Activated CD4-positive, alpha-beta memory T cell treated with anti-CD3 and anti-CD28 coated beads, Interleukin-2, amount 10 ng/mL, durations not matched to agents 7 days and 5 days (primary cell): ENCODE measurements at places on chromosomes 6 and 20.

GRCh38 chr6:97059473-97059872 lies 134.9 kb downstream of the KLHL32 start:
- no peaks in the 10 kb centered on the region for H3K27me3 ChIP-seq
- no peak for DNase-seq
- H3K4me3 ChIP-seq: no peak overlapping the region
- peaks cover 2% of the 10 kb centered on the region for H3K4me1 ChIP-seq
- H3K36me3 ChIP-seq: no peaks in the 10 kb centered on the region
- no peak overlapping the region for H3K27ac ChIP-seq

- H3K4me1 ChIP-seq: peaks cover 15% of the 10 kb centered on the region
- no peak overlapping the region for H3K4me3 ChIP-seq
- no peaks in the 10 kb centered on the region for H3K27me3 ChIP-seq
- H3K36me3 ChIP-seq: peaks cover 86% of the 10 kb centered on the region
Measured at GRCh38 chr6:52271852-52272460, 12.6 kb downstream of the MCM3 start.

GRCh38 chr6:166648846-166649245 lies 21.8 kb upstream of the RPS6KA2 start:
- no peak for DNase-seq
- no peak overlapping the region for H3K4me3 ChIP-seq
- H3K27me3 ChIP-seq: peaks cover 2% of the 10 kb centered on the region
- no peaks in the 10 kb centered on the region for H3K4me1 ChIP-seq

- no peak overlapping the region for H3K27ac ChIP-seq
- no peak overlapping the region for H3K4me3 ChIP-seq
- H3K27me3 ChIP-seq: peaks cover 6% of the 10 kb centered on the region
- H3K36me3 ChIP-seq: no peaks in the 10 kb centered on the region
- H3K4me1 ChIP-seq: no peaks in the 10 kb centered on the region
Measured at GRCh38 chr6:43901733-43902230, 131.8 kb downstream of the VEGFA start.

- no peak for DNase-seq
- H3K4me3 ChIP-seq: no peak overlapping the region
- H3K27ac ChIP-seq: no peak overlapping the region
- H3K36me3 ChIP-seq: no peaks in the 10 kb centered on the region
Measured at GRCh38 chr6:132952986-132953385, 138.6 kb downstream of the RPS12 start.

- H3K4me1 ChIP-seq: no peaks in the 10 kb centered on the region
- H3K27me3 ChIP-seq: peaks cover 3% of the 10 kb centered on the region
- DNase-seq: no peak
- H3K4me3 ChIP-seq: no peak overlapping the region
- no peaks in the 10 kb centered on the region for H3K36me3 ChIP-seq
- H3K27ac ChIP-seq: no peak overlapping the region
Measured at GRCh38 chr6:167560673-167561569, 236.0 kb downstream of the TTLL2 start.

GRCh38 chr20:42749556-42749955 lies 440.1 kb downstream of the PTPRT start:
- H3K36me3 ChIP-seq: no peaks in the 10 kb centered on the region
- H3K27ac ChIP-seq: no peak overlapping the region
- H3K4me3 ChIP-seq: no peak overlapping the region
- no peaks in the 10 kb centered on the region for H3K27me3 ChIP-seq
- no peak for DNase-seq

DNA sequence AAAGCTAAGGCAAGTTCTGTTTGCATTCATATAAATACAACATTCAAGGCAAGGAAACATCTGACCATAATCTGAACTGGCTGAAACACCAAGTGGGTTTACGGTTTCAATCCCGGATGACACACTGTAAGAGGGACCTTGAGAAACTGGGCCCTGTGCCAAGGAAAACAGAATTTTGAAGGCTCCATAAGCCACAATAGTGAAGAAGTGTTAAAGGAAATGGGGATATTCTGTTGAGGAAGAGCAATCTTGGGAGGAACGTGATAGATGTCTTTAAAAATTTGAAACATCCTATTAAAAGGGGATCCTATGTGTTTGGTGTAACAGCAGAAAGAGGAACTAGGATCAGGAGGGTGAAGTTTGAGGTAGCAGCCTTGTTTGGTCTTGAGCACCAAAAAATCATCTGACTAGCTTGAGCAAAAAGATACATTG lies 82.4 kb upstream of the TAB2 start:
- H3K27me3 ChIP-seq: no peaks in the 10 kb centered on the region
- H3K27ac ChIP-seq: peak overlapping the region; percentile 93
- peaks cover 51% of the 10 kb centered on the region for H3K4me1 ChIP-seq

GRCh38 chr20:8322662-8323217 lies 190.7 kb downstream of the PLCB1 start:
- H3K36me3 ChIP-seq: no peaks in the 10 kb centered on the region
- no peak overlapping the region for H3K4me3 ChIP-seq
- no peaks in the 10 kb centered on the region for H3K27me3 ChIP-seq
- no peak for DNase-seq
- no peak overlapping the region for H3K27ac ChIP-seq

DNA sequence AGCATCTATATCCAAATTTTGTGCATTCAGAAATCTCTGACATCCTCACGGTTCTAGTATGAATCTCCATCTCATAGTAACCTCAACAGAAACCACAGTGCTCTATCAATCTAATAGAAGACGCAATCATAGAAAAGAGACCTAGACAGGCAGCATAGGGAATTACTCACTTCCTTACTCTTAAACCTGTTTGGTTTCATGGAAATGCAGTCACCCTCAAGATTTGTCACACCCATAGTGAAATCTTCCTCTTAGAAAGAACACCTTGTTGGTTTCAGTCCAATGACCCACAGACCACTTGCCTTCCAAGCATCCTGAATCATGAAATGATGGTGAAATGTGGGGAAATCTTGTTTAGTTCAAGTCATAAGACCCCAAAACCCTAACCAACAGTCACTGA lies 166.1 kb upstream of the PRDM1 start:
- no peaks in the 10 kb centered on the region for H3K27me3 ChIP-seq
- no peak for DNase-seq
- H3K36me3 ChIP-seq: peaks cover 17% of the 10 kb centered on the region
- H3K27ac ChIP-seq: peak overlapping the region; percentile 68
- peaks cover 36% of the 10 kb centered on the region for H3K4me1 ChIP-seq
- no peak overlapping the region for H3K4me3 ChIP-seq

DNA sequence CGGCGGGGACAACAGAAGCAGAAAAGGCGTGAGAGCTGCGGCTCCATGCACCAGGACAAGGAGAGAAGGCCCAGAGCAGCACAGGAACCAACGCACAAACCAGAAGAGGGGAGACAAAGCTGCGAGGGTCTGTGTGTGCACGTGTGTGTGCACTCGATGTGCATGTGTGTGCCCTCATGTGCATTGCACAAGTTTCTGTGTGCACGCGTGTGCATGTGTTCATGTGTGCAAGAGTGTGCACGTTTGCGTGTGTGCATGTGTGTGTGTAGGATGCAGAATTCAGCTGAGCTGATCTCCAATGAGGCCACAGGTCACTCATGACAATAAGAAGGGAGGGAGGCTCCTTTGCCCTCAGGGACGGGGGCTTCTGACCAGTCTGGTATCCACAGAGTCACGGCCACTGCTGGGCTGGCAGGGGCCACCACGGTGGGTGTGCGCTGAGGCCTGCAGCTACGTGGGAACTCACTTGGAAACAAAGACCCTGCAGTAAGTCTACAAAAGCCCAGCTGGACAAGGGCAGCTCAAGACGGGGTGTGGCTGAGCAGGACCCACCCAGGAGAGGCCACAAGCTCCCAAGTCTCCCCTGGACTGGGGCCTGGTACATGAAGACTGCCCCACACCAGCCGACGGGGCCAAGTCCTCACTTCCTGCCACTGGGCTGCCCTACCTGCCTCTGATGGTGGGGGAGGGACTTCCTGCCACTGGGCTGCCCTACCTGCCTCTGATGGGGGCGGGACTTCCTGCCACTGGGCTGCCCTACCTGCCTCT lies 48.1 kb upstream of the CHRNA4 start:
- H3K27ac ChIP-seq: no peak overlapping the region
- no peak overlapping the region for H3K4me3 ChIP-seq
- no peaks in the 10 kb centered on the region for H3K36me3 ChIP-seq
- H3K27me3 ChIP-seq: no peaks in the 10 kb centered on the region
- H3K4me1 ChIP-seq: peaks cover 9% of the 10 kb centered on the region
- DNase-seq: no peak

- H3K4me3 ChIP-seq: no peak overlapping the region
- no peaks in the 10 kb centered on the region for H3K4me1 ChIP-seq
- H3K27ac ChIP-seq: no peak overlapping the region
- H3K27me3 ChIP-seq: peaks cover 4% of the 10 kb centered on the region
Measured at GRCh38 chr6:88477413-88477812, 311.3 kb upstream of the CNR1 start.

- no peak overlapping the region for H3K4me3 ChIP-seq
- H3K36me3 ChIP-seq: peaks cover 2% of the 10 kb centered on the region
- H3K27me3 ChIP-seq: peaks cover 49% of the 10 kb centered on the region
- no peak overlapping the region for H3K27ac ChIP-seq
- no peak for DNase-seq
- H3K4me1 ChIP-seq: peaks cover 22% of the 10 kb centered on the region
Measured at GRCh38 chr6:75495011-75495410, 1.4 kb upstream of the FILIP1 start.

GRCh38 chr20:57183457-57184009 lies 82.9 kb downstream of the BMP7 start:
- H3K4me3 ChIP-seq: no peak overlapping the region
- H3K36me3 ChIP-seq: no peaks in the 10 kb centered on the region
- H3K27ac ChIP-seq: no peak overlapping the region
- no peaks in the 10 kb centered on the region for H3K27me3 ChIP-seq
- DNase-seq: no peak

GRCh38 chr6:3286641-3287171 lies 28.0 kb downstream of the PSMG4 start:
- H3K27ac ChIP-seq: no peak overlapping the region
- no peak for DNase-seq
- H3K4me1 ChIP-seq: no peaks in the 10 kb centered on the region
- H3K27me3 ChIP-seq: no peaks in the 10 kb centered on the region

DNA sequence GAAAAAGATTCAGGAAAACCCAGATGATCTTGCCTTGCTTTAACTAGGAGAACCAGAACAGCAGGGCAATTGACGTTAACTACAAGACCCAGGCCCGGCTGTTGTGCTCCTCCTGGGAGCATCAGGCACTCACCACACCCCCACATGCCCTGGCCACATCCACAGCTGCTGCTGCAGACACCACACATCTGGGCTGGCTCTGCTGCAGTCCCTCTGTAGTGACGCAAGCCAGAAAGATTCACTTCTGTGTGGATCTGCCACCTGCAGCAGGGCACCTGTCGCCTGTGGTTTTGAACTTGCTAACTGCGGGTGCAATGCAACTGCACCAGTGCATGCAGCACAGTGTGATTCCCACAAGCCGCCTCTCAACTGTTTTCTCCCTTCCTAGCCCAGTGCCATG lies 228.8 kb downstream of the SYNDIG1 start:
- H3K36me3 ChIP-seq: no peaks in the 10 kb centered on the region
- H3K27me3 ChIP-seq: no peaks in the 10 kb centered on the region
- DNase-seq: peak; percentile 4
- H3K4me1 ChIP-seq: no peaks in the 10 kb centered on the region
- no peak overlapping the region for H3K4me3 ChIP-seq
- H3K27ac ChIP-seq: no peak overlapping the region

GRCh38 chr6:144113366-144113765 lies 18.0 kb upstream of the SF3B5 start:
- no peak overlapping the region for H3K4me3 ChIP-seq
- H3K4me1 ChIP-seq: no peaks in the 10 kb centered on the region
- peaks cover 5% of the 10 kb centered on the region for H3K27me3 ChIP-seq

- DNase-seq: peak; percentile 11
- H3K36me3 ChIP-seq: no peaks in the 10 kb centered on the region
Measured at GRCh38 chr6:167722634-167723309, 103.9 kb upstream of the AFDN start.

GRCh38 chr6:37127961-37128862 lies 41.7 kb upstream of the PIM1 start:
- no peaks in the 10 kb centered on the region for H3K36me3 ChIP-seq
- H3K4me1 ChIP-seq: peaks cover 20% of the 10 kb centered on the region
- no peak for DNase-seq
- no peaks in the 10 kb centered on the region for H3K27me3 ChIP-seq
- no peak overlapping the region for H3K4me3 ChIP-seq
- no peak overlapping the region for H3K27ac ChIP-seq

- DNase-seq: no peak
- H3K27me3 ChIP-seq: peaks cover 39% of the 10 kb centered on the region
- H3K4me3 ChIP-seq: no peak overlapping the region
- no peak overlapping the region for H3K27ac ChIP-seq
- H3K4me1 ChIP-seq: peaks cover under 1% of the 10 kb centered on the region
- peaks cover 3% of the 10 kb centered on the region for H3K36me3 ChIP-seq
Measured at GRCh38 chr6:129812145-129812777, 48.9 kb downstream of the TMEM244 start.

GRCh38 chr6:43269273-43270007 lies 26.2 kb downstream of the TTBK1 start:
- H3K27me3 ChIP-seq: peaks cover 45% of the 10 kb centered on the region
- no peaks in the 10 kb centered on the region for H3K36me3 ChIP-seq
- H3K4me3 ChIP-seq: peak overlapping the region; percentile 30

GRCh38 chr6:105035299-105035698 lies 78.4 kb downstream of the LIN28B start:
- H3K27ac ChIP-seq: no peak overlapping the region
- H3K27me3 ChIP-seq: peaks cover 25% of the 10 kb centered on the region
- H3K4me3 ChIP-seq: no peak overlapping the region
- H3K4me1 ChIP-seq: no peaks in the 10 kb centered on the region

DNA sequence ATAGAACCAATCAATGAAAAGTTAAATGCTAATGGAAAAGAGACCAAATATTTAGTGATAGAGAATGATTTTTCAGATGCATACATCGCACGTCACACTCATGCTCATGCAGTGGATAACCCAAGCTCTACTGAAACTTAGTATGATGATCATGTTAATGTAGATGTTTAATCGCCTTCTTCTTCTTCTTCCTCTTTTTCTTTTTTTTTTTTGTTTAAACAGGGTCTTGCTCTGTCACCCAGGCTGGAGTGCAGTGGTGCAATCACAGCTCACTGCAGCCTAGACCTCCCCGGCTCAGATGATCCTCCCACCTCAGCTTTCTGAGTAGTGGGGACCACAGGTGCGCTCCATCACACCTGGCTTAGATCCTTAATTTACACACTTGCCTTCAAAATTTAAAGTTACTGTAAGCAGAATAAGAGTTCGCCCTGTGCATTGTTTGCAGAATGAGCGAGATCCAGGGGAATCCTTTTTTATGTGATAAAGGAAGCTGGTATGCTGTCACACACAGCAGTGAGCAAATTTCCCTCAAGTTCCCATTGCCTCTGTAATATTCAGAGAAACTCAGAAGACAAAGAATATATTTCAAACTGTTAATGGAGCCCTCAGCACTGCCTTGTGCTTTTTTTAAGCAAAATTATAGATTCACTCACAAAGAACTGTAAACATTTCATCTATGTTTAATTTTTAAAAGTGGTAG lies 194.2 kb upstream of the SGK1 start:
- H3K27me3 ChIP-seq: no peaks in the 10 kb centered on the region
- no peak for DNase-seq
- no peak overlapping the region for H3K27ac ChIP-seq
- H3K4me3 ChIP-seq: no peak overlapping the region
- no peaks in the 10 kb centered on the region for H3K36me3 ChIP-seq
